ENCODE measurements at places on chromosomes 2 and 18.
A peak's percentile ranks its signal among the peaks of the same experiment; 100 is the strongest.

DNA sequence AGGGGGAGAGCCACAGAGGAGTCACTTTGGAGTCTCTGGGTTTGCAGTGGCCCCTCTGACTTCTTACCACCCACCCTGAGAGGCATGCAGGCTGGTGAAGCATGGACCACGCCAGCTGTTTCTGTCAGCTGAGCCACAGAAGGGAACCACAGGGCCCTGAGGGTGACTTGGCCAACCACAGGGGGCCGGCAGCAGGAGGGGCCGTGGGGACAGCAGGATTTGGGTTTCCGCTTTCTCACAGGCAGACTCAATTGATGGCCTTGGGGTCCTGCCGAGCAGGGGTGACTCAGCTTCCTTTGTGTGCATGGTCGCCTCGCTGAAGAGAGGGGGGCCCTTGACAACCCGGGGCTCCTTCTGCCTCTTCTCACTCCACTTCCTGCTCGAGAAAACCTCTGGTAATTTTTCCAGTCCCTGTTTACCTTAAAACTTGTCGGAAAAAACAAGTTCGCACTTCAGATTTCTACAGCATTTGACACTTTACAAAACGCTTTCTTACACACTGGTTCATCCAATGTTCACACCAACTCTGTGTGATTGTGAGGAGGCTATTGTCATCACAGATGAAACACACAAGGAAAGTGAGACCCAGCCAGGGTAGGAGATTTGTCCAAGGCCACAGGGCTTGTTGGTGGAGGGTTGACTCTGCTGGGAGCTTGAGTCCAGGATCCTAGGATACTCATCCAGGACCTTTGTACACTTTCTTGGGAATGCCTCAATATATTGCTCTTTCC is 311.2 kb downstream of the LPIN1 start:
- DNase-seq, result peak; percentile 39

GRCh38 chr2:238286987-238287736 is 1.2 kb downstream of the PER2 start:
- no peak for DNase-seq

- DNase-seq, result no peak
These were observed 139.9 kb downstream of the VWC2L start for GRCh38 chr2:214550786-214551185.

DNA sequence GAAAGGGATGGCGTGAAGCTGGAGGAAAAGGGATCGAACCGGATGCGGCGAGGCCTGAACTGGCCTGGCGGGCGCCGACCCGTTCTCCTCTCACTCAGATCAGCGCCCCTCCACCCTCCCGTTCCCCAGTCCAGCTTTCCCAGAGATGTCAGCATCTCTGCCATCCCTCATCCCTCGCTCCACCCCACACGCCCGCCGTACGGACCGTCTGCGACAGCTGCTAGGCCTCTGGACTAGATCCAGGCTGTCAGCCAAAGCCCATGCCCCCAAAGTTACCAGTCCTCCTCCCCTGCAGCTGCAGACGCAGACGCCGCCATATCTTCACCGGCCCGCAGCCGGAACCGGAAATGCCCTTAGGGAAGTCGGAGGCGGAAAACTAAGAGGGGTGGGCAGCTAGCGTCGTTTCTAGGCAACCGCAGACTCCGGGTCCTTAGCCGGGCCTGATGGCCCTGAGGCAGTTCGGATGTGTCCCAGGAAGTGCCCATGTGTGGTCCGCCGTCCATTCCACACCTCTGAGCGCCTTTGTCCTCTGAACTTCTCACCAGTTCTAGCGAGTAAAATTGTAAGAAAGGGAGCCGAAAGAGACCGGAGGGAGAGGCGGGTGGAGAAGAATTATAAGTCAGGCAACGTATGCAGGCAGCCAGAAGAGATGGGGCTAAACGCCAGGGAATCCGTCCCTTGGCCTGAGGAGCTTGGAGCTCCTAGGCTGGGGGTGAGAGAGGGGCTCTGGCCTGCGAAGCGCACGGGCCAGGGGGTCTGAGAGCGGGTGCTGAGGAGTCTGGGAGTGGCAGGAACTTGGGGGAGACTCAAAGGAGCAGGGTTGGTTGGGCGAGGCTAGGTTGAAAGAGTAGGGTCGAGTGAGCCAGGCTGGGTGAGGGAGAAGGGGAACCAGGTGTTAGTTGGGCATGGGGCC is at the start of the genes RNF25 and STK36:
Gene RNF25, minus strand, starts transcription at position 349 of the 913 bp plus-strand sequence. Its CDS starts 32 bp downstream, at position 317.
Gene STK36, plus strand, starts transcription at position 433 of the 913 bp plus-strand sequence. CDS start 744 bp downstream, outside the sequence.
- DNase-seq, result peak; percentile 84

GRCh38 chr2:183063083-183063482 is 15.5 kb upstream of the DUSP19 start:
- no peak for DNase-seq

- DNase-seq, result no peak
These were observed 225.1 kb upstream of the ITGA4 start for GRCh38 chr2:181231886-181232621.

- DNase-seq, result no peak
These were observed 48.7 kb downstream of the CRIM1 start for GRCh38 chr2:36404318-36404717.

- DNase-seq, result no peak
These were observed 124.1 kb upstream of the MAP3K20 start for GRCh38 chr2:172951554-172951953.

GRCh38 chr18:23627321-23627720 is 35.4 kb downstream of the ANKRD29 start:
- DNase-seq, result no peak

GRCh38 chr2:33378556-33379210 is 97.8 kb upstream of the RASGRP3 start:
- no peak for DNase-seq

All from CD4-positive, alpha-beta T cell treated with Interleukin-10 for 1 hour (primary cell).